ENCODE measurements at places on chromosomes 4 and X. TPM values are rescaled to one million over a fixed set of nuclear protein-coding genes. Genes with fewer than 3 reads are reported as not detected.
A peak's percentile ranks its signal among the peaks of the same experiment; 100 is the strongest.

DNA sequence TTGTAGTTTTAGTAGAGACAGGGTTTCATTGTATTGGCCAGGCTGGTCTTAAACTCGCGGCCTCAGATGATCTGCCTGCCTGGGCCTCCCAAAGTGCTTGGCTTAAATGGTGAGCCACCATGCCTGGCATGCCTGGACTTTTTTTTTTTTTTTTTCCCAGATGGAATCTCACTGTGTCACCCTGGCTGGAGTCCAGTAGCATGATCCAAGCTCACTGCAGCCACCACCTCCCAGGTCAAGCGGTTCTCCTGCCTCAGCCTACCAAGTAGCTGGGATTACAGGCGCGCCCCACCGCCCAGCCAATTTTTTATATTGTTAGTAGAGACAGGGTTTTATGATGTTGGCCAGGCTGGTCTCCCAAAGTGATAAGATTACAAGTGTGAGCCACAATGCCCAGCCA, 8.4 kb downstream of the UBE2K start:
- no peak for DNase-seq

- peak; percentile 75 for DNase-seq
Measured at GRCh38 chr4:7929118-7929951, 10.3 kb downstream of the AFAP1 start.

- DNase-seq, result no peak
Measured at GRCh38 chr4:13539619-13540445, 4.5 kb downstream of the NKX3-2 start.

DNA sequence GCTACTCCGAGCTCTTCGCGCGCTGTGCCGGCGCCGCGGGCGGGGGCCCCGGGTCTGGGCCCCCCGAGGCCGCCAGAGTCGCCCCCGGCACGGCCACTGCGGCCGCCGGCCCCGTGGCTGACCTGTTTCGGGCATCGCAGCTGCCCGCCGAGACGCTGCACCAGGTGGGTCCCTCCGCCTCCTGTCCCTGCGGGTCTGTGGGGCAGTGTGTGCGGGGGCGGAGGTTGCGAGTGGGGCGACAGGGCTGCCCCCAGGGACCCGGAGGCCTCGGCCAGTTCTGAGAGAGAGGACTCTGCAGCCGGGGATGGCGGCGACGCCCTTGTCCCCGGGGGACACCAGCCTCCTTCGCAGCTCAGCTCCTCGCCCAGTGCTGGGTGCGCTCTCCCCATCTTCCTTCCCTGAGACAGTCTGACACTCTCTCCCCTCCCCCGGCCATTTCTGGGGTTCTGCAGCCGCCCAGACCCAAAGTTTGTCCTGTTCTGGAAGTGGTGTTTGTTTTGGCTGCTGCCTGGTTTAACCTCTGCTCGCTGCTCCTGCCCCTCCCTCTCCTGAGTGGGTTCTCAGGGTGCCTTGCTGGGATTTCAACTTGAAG, 609 bp downstream of the REPS2 start:
- peak; percentile 18 for DNase-seq

DNA sequence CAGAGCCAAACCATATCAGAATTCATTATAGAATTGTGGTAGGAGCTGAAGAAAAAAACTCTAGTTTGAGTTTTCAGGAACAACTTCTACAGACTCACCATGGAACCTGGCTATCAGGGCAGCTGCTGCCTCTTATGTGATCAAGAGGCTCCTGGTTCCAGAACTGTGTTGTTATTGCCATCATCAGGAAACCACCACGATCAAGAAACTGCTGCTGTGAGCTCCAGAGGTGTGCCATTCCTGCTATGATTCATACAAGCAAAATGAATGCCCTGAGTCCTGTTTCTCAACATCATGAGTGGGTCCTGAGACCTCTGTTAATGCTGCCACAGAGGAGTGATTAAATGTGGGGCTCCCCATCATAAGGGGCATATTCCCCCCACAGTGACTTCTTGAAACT, 43.7 kb downstream of the TASL start:
- DNase-seq, result no peak

- DNase-seq, result peak; percentile 54
Measured at GRCh38 chr4:155889031-155889793, 14.3 kb upstream of the TDO2 start.

- DNase-seq, result peak; percentile 78
Measured at GRCh38 chr4:10063544-10064300, 42.4 kb upstream of the SLC2A9 start.

DNA sequence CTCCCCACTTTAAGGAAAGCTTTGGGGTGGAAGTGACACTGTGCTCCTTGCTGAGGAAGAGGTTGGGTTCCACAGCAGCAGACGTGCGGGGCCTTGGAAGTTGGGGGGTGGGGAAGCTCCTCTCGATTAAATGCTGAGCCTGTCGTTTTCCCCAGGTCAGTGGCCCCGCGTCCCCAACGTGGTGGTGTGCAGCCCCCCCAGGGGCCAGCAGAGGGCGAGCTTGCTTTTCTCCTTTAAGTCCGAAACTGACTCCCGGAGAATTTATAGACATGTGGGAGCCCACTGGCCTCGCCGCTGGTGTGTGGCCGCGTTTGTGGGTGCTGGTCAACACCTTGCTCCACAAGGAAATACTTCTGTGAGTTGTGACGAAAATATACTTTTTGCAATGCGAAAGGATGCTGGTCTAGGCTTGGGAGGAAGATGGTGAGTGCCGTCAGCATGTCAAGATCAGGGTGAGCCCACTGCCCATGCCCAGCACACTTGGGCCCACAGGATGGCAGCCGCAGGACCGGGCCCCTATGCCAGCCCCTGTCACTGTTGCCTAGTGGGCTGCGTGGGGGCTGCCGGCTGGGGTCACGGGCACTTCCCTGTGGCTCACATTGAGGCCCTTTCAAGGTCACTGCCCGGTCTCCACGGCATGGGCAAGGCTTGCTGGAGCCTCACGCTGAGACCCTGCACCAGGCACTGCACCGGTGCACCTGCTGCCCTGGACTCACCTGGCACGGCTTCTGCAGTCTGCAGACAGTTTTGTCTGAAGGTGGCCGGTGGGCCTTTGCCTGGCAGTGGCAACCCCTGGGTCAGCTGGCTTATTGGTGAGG, 9.4 kb downstream of the UVSSA start:
- DNase-seq, result peak; percentile 67

GRCh38 chr4:120801137-120801758, 121.3 kb downstream of the PRDM5 start:
- DNase-seq, result peak; percentile 54

- peak; percentile 87 for DNase-seq
Measured at GRCh38 chr4:85084371-85085094, 118.0 kb upstream of the WDFY3 start.

DNA sequence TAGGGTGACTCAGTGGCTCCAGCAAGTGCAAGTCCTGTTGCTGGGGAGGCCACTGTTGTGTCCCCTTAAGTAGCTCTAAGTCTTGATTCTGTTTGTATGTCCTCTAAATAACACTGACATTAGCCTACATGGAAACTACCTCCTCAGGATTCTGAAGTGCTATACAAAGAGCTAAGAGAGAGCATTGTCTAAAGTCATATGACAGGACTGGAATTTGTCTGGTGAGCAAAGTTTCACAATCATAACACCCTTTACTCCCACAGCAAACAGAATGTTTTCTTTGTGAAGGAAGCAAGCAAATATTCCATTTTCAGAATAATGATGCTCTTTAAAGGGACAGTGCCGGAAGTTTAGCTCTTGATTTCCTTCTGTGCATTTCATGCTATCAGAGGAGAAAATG, 23.4 kb upstream of the CT47A1 start:
- no peak for DNase-seq

GRCh38 chr4:160265836-160266235, 1163.0 kb downstream of the RAPGEF2 start:
- DNase-seq, result peak; percentile 50

- no peak for DNase-seq
Measured at GRCh38 chrX:136067966-136068365, 79.4 kb upstream of the FHL1 start.

GRCh38 chrX:103666202-103667107, 20.0 kb downstream of the MORF4L2 start:
- DNase-seq, result no peak

- no peak for DNase-seq
Measured at GRCh38 chrX:71550578-71550977, 17.7 kb downstream of the OGT start.

DNA sequence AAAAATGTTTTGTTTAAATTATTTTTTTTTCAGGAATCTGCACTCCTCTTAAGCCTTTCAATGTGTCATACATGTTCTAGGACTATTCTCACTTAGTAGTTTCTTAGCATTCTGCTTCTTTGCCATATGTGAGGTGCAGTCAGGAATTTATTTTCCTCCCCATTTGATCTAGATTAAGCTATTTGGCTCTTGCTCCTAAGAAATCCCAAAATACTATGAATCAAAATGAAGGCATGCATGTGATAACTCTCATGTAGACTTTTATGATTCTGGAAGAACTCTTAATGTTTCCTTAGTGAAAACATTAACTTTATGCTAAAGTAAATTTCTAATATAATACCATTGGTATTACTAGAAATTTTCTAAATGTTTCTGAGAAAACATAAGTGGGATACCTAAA, 664.5 kb downstream of the RAPGEF2 start:
- peak; percentile 35 for DNase-seq

GRCh38 chr4:4860600-4861389, 1.3 kb downstream of the MSX1 start:
- peak; percentile 59 for DNase-seq

GRCh38 chrX:52216541-52216940, 31.9 kb downstream of the MAGED4 start:
- no peak for DNase-seq

DNA sequence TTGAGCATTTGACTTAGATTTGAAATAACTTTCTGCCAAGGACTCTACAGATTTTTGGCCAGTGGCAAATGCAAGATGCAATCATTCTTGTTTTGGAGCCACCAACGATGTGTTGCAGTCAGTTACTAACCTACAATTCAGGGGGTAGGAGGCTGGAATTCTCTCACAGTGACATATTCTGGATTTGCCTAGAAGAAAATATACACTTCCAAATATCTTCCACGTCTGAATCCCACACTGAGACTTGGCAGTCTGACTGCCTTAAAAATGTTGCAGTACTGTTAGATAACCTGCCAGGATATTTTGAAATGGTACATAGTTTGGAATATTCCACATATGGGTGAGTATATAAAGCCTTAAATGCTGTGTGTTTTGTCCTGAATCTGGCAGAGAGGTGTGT, 27.6 kb upstream of the AGTR2 start:
- peak; percentile 73 for DNase-seq

GRCh38 chr4:169070895-169071218, 60.8 kb upstream of the CBR4 start:
- DNase-seq, result no peak

DNA sequence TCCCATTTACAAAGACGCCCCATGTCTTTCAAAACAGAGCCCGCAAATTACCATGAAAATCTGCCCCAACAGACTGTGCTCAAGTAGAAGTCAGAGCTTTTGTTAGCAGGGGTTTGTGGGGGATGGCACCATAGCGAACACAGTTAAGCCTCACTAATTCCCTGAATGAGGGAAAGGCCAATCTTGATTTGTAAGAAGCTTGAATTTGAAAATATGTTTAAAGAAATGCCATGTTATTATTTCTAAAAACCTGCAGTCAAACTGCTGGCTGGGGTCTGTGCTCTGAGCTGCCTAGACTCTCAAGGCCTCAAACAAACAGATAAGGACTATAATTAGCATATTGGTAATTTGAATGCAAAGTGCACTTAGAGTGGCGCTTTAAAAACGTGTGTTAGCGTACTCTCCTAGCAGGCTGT, 9.4 kb upstream of the PAK3 start:
- DNase-seq, result no peak

DNA sequence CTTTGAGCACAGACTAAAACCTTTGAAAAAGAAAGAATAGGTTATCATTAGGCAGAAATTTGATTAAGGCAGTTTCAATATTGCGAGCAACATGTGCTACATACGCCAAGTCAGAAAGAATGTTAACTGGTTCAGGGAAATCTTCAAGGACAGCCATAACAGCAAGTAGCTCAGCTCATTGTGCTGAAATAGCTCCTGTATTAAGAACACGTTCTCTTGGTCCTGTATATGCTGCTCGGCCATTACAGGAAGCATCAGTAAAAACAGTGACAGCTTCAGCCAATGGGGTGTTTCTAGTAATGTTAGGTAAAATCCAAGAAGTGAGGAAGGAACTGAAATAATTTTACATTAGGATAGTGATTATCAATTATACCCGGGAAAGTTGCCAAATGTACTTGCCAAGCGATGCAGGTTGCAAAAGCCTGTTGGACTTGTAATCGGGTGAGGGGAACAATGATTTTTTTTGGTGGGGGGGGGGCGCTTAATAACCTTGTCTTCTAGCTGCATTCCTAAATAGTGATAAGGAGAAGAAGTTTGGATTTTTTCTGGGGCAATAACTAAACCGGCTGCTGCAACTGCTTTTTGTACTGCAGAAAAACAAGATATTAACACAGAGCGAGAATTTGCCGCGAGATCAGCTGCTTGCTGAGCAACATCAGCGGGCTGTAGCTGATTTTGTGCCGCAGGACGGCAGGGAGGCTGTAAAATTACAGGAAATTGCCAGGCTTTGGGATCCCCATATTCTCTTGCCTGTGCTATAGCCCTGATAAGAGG, 49.4 kb upstream of the RASSF6 start:
- peak; percentile 11 for DNase-seq

- no peak for DNase-seq
Measured at GRCh38 chr4:153314915-153315314, 29.6 kb upstream of the MND1 start.

- DNase-seq, result peak; percentile 24
Measured at GRCh38 chrX:8864161-8864560, 63.0 kb upstream of the FAM9A start.

- DNase-seq, result no peak
Measured at GRCh38 chr4:163279713-163280112, 52.7 kb downstream of the NPY1R start.

The UCHL1 gene
- 26.5 TPM for polyA plus RNA-seq

The CD40LG gene
- not detected for polyA plus RNA-seq

The APLN gene
- 25.3 TPM for polyA plus RNA-seq

The SLIT2 gene
- 8.2 TPM for polyA plus RNA-seq

The C1QTNF7 gene
- polyA plus RNA-seq, result 1.2 TPM

The PDE6B gene
- 11.5 TPM for polyA plus RNA-seq

The MAGEC2 gene
- not detected for polyA plus RNA-seq

The OTUD4 gene
- polyA plus RNA-seq, result 67.5 TPM

The FAM193A gene
- 14.8 TPM for polyA plus RNA-seq

The ETDA gene
- not detected for polyA plus RNA-seq

The CXorf49 gene
- not detected for polyA plus RNA-seq

The ODAPH gene
- not detected for polyA plus RNA-seq

The DGAT2L6 gene
- polyA plus RNA-seq, result not detected

The CFAP99 gene
- 0.07 TPM for polyA plus RNA-seq

The ZAR1 gene
- polyA plus RNA-seq, result not detected

The PAGE2 gene
- polyA plus RNA-seq, result not detected

The CXCL10 gene
- polyA plus RNA-seq, result 0.14 TPM

The POF1B gene
- 0.07 TPM for polyA plus RNA-seq

The PIR gene
- 3.5 TPM for polyA plus RNA-seq
